AG09309 (cell line): ENCODE measurements at places on chromosomes 16 and 17.

- no peak for DNase-seq
Observed at GRCh38 chr16:47492428-47493377, 31.6 kb downstream of the PHKB start.

- no peak for DNase-seq
Observed at GRCh38 chr17:2452216-2452750, 51.4 kb upstream of the MNT start.

DNA sequence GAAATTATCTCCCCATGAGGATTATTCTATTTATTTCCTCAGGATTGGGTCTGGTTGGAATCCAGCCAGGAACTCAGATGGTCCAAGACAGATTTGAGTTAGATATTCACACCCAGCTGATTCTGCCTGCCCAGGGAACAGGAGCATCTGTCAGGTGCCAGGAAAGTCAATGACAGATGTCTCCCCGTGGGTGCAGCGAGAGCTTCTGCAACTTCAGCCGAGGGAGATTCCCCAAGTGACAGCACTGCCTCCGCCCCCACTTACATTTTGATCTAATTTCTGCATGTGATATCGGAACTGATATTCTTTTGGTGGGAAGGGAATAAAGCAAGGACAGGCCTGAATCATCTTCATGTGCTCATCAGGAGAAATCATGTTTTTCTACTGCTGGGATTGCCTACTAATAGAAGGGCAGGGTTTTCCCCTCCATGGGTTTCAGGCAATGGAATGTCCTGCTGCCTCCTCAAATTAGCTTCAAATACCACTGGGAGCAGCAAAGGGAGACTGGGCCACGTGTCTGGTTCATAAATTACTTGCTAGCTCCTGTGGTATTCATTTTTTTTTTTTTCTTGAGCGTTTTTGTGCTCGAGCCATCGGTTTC lies 15.7 kb upstream of the DHX8 start:
- DNase-seq, result peak; percentile 85

DNA sequence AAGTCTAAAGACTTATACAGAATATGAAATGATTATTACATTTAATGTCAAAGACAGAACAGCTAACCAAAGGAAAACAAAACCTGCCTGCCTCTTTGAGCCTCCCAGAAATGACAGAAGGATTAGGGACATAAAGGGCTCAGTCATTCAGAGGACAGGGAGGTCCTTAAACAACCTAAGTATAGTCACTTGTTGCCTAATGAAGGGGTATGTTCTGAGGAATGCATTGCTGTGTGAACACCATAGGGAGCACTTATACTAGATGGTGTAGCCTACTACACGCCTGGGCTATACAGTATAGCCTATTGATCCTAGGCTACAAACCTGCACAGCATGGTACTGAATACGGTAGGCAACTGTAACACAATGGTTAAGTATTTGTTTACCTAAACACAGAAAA lies 106.4 kb downstream of the PARN start:
- no peak for DNase-seq

DNA sequence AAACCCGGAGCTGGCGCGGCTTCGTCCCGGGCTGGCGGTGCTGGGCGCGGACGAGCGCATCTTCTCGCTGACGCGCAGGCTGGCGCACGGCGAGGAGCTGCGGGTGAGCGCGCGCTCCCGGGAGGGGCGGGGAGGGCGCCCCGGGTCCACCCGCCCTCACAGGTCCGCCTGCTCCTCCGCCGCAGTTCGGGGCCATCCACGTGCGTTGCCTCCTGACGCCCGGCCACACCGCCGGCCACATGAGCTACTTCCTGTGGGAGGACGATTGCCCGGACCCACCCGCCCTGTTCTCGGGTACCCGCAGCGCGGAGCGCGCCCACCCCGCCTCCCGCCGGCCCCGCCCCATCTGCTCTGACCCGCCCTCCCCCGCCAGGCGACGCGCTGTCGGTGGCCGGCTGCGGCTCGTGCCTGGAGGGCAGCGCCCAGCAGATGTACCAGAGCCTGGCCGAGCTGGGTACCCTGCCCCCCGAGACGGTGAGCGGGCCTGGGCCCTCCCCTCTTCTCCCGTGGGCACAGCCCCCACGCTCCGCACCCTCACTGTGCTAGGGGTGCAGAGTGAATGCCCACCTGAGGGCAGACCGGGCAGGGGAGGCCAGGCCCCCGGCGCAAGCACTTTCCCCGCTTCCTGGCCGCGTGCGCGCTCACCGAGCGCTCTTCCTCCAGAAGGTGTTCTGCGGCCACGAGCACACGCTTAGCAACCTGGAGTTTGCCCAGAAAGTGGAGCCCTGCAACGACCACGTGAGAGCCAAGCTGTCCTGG lies 1.4 kb downstream of the HAGHL start:
- no peak for DNase-seq

- DNase-seq, result no peak
Observed at GRCh38 chr17:77393274-77393600, 252.5 kb downstream of the SEC14L1 start.

GRCh38 chr17:82231562-82232321 lies 2.9 kb downstream of the SLC16A3 start:
- DNase-seq, result no peak

DNA sequence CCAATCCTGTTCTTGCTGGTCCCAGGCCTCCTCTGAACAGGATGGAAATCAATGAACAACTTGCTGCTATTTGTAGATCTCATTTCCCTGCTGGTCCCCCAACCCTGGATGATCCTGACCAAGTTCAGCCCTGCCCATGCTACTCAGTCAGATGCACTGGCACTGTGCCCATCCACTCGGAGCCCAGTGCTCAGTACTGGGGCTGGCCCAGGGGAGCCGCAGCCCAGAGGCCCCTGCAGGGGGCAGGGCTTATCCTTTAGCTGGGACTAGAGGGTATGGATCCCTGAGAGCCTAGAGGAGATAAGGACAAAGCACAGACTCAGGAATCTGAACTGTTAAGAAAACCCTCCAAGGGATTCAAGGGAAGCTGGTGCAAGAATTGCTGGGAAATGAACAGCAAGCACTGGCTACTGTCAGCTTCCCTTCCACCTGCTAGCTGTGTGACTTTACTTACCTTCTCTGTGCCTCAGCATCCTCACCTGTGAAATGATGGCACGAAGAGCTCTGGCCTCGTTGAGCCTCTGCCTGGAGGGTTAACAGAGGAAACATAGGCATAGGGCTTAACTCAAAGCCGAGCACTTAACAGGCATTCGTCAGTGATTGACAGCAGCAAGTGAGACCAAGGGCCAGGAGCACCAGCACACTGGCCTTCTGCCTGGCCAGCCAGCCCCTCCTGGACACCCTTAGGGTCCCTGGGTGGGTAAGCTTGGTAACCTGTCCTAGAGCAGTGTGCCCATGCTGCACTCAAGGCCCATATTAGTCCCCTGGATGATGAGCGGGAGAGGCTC lies 29.8 kb upstream of the C1QL1 start:
- DNase-seq, result no peak

- DNase-seq, result no peak
Observed at GRCh38 chr17:75152922-75153779, 1.2 kb downstream of the JPT1 start.

DNA sequence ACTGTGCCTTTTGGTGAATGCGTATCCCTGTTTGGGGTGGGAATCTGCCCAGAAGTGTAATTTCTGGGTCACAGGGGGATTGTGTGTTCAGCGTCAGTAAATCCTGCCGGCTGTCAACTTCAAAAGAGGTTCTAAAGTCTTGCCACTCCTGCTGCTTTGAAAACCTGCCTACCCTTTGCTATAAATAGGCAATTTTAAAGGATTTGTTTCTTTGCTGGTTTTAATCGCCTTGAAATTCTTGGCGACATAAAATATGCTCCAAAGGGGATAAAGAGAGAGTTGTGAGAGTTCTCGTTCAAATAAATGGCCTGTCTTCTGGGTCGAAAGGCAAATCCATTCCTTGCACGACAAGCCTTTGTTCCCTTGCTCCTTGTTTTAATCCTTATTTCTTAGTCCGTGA lies 143.4 kb downstream of the IRF8 start:
- DNase-seq, result no peak

DNA sequence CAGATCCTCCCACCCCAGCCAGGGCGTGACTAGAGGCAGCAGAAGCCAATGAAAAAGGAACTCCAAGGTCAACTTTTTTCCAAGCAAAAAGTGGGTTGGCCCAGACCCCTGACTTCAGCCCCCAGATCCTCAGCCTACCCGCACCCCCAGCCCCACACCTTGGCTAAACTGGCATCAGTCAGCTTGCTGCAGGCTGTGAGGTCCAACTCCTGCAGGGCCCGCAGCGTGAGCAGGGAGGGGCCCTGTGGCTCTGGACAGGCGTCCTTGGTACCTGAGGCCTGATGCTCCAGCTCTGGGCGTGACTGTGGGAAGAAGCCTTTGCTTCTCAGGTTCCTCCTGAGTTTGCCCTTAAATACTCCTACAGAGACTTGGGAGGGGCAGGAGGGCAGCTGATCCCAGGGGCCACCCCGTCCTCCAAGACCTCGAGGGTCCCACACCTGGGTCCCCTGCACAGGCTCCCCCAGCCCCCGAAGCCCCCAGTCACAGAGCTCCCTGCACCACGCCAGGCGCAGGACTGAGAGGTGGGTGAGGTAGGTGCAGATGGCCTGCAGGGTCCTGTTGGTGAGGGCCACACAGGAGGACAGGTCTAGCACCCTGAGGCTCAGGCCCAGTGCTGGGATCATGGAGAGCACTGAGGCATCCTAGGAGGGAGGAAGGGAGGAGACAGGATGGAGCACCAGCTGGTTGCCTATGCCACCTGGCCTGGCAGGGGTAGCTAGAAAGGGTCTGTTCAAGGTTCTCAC lies 9.4 kb downstream of the ELMO3 start:
- DNase-seq, result no peak

- no peak for DNase-seq
Observed at GRCh38 chr16:71758293-71758760, 33.8 kb upstream of the PHLPP2 start.

GRCh38 chr16:2514333-2515179 lies 804 bp downstream of the ATP6V0C start:
- DNase-seq, result no peak

GRCh38 chr17:6075050-6075449 lies 4.9 kb downstream of the WSCD1 start:
- DNase-seq, result no peak

GRCh38 chr17:32396343-32396742 lies 46.4 kb downstream of the ZNF207 start:
- no peak for DNase-seq

DNA sequence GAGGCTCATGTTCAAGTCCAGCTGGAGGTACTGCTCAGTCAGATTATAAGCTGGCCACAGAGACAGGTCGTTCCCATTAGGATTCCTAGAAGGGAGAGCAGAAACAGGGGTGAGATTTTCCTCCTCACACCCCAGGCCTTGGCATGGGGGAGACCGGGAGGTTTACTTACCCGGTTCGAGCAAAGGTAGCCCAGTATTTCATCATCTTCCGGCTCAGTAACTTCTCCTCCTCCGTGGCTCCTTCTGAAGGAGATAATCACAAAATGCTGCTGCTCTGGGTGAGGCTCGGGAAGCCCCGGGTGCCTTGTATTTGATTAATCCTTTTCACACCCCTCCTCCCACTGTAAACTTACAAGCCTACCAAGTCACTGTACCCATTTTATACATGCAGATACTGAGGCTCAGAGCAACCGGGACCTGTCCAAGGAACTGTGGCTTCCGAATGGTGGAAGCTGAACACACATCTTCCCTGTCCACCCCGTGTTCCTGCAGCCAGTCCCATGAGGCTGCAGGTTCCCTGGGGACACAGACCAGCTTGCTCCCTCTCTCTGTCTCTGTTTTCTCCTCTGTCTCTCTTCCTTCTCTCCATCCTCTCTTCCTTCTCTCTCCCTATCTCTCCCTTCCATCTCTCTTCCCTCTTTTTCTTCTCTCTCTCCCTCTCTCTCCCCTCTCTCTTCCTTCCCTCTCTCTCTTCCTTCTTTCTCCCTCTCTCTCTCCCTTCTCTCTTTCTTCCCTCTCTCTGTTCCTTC lies 13.9 kb upstream of the CES1 start:
- no peak for DNase-seq

- DNase-seq, result peak; percentile 4
Observed at GRCh38 chr16:31265329-31266245, 5.8 kb downstream of the ITGAM start.
